Nucleus accumbens (tissue), 56 donors: ENCODE measurements at places on chromosomes 1 and 21.

GRCh38 chr1:211613108-211613947 is 34.4 kb upstream of the SLC30A1 start:
- no peak for DNase-seq

GRCh38 chr1:97137862-97138514 is 416.4 kb downstream of the PTBP2 start:
- DNase-seq = no peak

DNA sequence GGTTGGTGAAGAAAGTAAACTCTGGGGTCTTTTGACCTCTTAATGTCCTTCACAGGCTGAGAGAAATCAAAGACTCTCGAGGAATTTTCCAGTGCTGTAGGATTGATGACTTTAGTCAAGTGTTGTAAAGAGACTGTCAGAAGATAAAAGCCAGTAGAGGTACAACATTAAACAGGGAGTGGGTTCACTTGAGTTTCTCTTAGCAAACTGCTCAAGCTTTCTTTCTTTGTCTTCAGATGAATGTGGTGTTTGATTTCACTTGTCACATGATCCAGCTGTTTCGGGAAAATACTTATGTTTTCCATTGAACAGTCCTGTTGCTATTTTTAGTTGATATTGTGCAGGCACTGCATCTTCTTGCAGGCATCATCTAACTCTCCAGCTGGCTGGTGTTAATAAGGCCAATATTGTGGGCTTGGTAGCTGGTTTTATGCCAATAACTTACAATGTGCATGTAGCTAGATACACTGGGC is 45.6 kb downstream of the XCL2 start:
- DNase-seq = no peak

DNA sequence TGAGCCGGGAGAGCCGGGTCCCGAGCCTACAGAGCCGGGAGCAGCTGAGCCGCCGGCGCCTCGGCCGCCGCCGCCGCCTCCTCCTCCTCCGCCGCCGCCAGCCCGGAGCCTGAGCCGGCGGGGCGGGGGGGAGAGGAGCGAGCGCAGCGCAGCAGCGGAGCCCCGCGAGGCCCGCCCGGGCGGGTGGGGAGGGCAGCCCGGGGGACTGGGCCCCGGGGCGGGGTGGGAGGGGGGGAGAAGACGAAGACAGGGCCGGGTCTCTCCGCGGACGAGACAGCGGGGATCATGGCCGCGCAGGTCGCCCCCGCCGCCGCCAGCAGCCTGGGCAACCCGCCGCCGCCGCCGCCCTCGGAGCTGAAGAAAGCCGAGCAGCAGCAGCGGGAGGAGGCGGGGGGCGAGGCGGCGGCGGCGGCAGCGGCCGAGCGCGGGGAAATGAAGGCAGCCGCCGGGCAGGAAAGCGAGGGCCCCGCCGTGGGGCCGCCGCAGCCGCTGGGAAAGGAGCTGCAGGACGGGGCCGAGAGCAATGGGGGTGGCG is 371 bp downstream of the ARID1A start:
- DNase-seq = no peak

DNA sequence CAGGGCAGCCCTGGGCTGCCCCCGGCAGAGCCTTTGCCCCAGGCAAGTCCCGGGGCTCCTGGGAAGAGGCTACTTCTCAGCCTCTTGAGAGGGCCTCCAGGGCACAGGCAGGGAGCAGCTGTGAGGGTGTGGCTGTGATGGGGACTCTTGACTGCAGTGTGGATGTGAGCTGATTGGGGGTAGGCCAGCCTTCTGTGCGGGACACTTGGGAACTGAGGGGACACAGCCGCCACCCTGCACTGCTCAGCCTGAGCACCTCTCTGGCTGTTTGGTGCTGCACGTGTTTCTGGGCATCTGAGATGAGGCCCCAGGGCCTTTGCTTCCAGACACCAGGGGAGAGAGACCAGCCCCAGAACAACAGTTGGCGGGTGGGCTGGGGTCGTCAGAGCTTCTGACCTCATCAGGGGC is 62.1 kb downstream of the SKI start:
- DNase-seq = no peak

- DNase-seq = no peak
These were observed 65.7 kb downstream of the SDC3 start for GRCh38 chr1:30842697-30843354.

- DNase-seq = no peak
These were observed 54.2 kb upstream of the SSBP3 start for GRCh38 chr1:54460351-54460750.

- DNase-seq = no peak
These were observed 2.4 kb downstream of the LSS start for GRCh38 chr21:46226146-46226545.

DNA sequence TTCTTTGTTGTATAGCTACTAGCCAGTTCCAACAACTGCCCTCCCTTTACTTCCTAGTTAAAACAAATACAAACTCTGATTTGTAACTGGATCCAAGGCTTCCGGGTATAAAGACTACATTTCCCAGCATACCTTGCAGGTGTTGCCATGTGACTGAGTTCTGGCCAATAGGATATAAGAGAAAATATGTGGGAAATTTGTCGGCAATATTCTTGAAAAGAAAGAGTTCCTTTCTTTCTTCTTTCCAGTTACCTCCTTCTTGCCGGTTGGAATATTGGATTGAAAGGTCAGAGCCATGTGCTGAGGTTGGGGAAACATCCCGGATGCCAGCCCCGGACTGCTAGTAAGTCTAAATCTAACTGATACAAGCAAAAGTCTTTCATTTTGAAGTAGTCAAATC is 23.0 kb upstream of the ZBTB40 start:
- DNase-seq = no peak

DNA sequence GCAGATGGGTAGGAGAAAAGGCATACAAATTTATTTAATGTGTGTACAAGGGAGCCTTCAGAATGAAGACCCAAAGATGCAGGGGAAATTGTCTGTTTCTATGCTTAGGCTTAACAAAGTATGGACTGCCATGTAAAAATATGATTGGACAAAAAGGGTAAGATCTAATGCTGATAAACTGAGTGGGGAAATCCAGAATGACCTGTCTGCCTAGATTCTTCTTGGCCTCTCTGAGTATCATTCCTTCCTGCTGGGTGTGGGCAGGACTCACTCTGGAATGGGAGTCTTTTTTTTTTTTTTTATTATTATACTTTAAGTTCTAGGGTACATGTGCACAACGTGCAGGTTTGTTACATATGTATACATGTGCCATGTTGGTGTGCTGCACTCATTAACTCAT is 61.0 kb downstream of the IGSF5 start:
- no peak for DNase-seq

- DNase-seq = no peak
These were observed 72.8 kb downstream of the MORN1 start for GRCh38 chr1:2318314-2319278.

DNA sequence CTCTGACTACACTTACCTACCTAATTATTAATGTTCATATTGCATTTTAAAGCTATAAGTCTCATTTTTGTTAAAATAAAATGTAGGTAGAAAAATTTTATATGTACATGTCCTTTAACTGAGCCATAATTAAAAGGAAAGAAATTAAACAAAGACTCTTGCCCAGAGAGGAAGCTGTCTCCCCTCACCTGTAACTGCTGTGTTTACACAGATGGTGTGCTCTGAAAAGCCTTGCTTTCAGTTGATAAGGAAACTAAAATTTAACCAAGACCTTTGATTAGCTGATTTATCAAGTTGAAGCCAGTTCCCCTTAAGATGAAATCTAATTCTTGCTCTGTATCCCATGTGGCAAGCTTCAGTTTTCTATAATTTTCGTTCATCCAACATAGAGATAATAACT is 213.5 kb downstream of the LYPLAL1 start:
- DNase-seq = no peak
